ENCODE measurements at places on chromosomes 1 and 21.

DNA sequence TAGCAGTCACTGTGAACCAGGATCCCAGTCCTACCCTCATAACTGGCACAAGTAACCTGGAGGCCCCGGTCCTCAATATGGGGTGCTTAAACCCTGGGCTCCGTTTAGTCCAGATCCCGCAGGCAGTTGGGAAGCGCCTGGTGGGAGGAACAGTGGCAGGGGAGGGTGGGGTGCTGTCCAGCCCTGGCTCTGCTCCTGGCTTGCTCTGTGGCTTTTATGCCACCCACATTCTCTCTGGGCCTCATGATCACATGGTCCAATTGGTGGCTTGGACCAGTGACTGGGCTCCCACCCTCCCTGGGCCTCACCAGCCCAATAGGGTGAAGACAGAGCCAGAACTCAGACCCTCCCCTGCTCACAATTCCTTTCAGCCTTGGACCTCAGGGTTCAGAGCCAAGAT lies 2.9 kb downstream of the CD164L2 start:
- no peak for DNase-seq

GRCh38 chr1:11485191-11485590 lies 6.2 kb downstream of the DISP3 start:
- no peak for DNase-seq

GRCh38 chr1:47893412-47893811 lies 103.8 kb downstream of the TRABD2B start:
- no peak for DNase-seq

DNA sequence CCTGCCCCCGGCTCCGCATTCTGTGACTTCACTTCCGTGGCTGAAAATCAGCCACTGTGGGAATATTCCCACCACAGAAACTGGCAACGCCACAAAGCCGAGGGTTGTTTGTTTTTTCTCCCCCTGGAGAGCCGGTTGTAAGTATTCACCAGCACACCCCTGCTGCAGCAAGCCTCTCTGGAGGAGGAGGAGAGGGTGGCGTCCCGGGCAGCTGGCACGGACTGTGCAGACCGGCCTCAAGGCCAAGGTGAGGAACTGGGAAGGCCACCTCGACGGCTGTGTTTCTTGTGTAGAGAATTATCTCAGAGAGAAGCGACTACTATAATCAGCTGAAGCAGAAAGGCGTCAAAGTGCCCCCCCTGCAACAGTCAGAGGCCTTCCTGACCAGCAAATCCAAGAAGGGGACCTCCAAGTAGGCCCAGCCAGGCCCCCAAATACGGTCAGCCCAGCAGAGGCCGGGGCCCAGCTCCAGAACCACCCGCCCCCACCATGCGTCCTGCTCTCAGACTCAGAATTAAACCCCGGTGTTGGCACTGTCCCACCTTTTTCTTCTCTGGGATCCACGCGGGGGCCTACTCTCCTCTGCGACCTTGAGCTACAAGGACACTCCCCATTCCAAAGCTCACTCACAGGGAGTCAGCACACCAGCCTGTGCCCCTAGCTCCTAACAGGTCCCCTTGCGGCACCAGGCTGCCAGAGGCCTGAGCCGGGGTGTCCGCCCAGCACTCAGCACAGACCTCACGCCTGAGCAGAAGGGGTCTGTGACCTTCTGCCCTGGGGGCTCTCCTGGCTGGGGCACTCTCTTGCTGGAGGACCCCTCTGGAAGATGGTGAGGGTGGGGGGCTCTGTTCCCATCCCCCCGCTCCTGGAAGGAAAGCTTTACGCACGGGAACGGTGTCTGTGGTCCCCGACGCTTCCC lies 1.2 kb upstream of the SMIM1 start:
- DNase-seq: no peak

GRCh38 chr21:45600248-45600647 lies 43.3 kb upstream of the PCBP3 start:
- DNase-seq: no peak

- no peak for DNase-seq
These were observed 184.7 kb downstream of the TOMM20 start for GRCh38 chr1:234943836-234944402.

GRCh38 chr1:192808163-192808517 lies 699 bp upstream of the RGS2 start:
- no peak for DNase-seq

GRCh38 chr21:42027085-42027821 lies 17.1 kb upstream of the ZBTB21 start:
- no peak for DNase-seq

GRCh38 chr21:42164064-42164789 lies 54.7 kb upstream of the ABCG1 start:
- no peak for DNase-seq

DNA sequence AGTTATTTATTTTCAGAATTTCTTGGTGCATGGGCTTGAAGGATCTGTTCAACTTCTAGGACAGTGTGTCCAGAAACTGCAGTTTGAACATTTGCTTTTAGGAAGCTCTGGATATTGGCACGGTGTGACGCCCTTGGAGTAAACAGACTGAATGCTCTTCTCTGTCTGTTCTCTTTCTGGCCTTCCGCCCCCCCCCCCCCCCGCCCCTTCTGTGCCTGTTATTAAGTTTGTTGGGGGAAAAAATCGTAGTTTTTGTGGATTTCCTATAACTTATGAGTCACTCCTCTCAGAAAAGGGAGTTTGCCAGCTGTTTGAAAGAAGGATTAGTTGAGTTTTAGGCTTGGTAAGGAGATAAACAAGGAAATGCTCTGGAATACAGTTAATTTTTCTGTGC lies 1.2 kb downstream of the KCTD3 start:
- DNase-seq: no peak

DNA sequence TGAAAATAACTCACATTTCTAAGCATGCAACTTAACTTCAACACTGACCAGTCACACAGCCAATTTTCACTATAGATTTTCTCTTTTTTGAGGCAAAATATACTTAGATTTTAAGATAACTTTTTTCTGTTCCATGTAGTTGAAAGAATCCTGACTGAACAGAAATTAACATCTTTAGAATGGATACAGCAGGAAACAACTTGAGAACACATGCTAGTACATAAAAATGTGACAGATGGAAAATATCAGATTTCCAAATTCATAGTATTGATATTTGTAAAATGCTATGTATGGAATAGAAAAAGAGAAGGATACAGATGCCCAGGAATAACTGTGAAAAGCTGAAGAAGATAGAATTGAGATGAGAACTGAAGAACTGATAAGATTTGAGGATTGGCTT lies 1270.6 kb downstream of the KCNT2 start:
- DNase-seq: no peak

GRCh38 chr1:35475856-35476674 lies 81.1 kb downstream of the KIAA0319L start:
- DNase-seq: no peak

GRCh38 chr1:2451741-2452140 lies 24.3 kb upstream of the PLCH2 start:
- DNase-seq: no peak

GRCh38 chr1:115556236-115556635 lies 85.5 kb upstream of the VANGL1 start:
- DNase-seq: no peak

DNA sequence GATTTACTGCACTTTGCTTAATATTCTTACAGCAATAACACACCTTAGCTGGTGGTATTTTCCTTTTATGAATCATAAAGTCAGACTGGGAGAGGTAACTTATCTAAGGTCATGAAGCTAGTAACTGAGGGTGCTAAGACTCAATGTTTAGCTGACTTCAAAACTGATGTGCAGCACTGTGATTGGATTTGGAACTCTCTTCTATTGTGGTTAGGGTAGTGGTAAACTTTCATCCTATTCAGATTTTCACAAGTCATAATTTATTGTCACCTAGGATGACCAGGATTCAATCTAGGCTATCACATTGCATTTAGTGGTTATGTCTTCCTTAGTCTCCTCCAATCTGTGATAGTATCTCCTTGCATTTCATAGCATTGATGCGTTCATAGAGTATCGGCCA lies 18.9 kb downstream of the EPB41 start:
- no peak for DNase-seq

DNA sequence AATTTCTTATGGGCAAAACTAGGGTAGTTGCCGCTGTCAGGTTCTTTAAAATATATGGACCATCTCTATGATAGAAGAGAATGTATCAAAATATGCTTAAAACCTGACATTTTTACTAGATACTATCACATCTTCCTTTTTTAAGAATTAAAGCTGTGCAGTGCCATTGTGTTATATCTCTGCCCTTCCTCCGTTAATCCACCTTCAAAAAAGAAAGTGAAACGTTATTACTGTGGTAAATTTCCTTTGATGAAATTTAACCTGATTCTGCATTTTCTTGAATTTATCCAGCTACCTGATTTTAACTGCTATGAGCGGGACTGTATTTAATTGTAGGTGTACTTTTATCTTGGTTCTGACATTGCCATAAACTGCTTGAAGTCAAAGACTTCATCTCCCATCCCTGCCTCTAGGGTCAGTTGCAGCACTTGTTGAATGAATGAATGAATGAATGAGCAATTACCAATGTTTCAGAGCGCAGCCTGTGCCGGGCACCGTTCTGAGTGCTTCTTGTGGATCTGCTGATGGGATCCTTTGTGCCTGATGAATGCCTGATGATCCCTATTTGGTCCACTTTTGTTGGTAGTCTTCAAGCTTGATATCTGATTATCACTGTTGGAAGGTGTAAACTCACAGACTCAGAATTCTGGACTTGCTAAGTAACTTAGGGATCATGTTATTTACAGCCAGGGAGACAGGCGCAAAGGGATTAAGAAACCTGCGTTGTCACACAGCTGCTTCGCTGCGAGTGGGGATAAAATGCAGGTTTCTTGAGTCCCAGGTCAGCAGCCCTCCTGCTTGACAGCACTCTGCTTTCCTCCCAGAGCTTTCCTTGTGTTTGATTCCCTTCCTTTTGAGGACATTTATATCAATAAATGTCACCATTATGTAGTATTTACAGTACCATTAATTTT lies 30.1 kb downstream of the SMYD2 start:
- no peak for DNase-seq

- no peak for DNase-seq
These were observed 220.0 kb downstream of the LBR start for GRCh38 chr1:225207791-225208190.

GRCh38 chr1:910311-910880 lies 13.3 kb upstream of the SAMD11 start:
- no peak for DNase-seq

- DNase-seq: no peak
These were observed 5.9 kb downstream of the IGSF3 start for GRCh38 chr1:116661633-116662032.

Measured in NCI-H1930 (cell line).